ENCODE measurements at places on chromosomes 5 and 9.

DNA sequence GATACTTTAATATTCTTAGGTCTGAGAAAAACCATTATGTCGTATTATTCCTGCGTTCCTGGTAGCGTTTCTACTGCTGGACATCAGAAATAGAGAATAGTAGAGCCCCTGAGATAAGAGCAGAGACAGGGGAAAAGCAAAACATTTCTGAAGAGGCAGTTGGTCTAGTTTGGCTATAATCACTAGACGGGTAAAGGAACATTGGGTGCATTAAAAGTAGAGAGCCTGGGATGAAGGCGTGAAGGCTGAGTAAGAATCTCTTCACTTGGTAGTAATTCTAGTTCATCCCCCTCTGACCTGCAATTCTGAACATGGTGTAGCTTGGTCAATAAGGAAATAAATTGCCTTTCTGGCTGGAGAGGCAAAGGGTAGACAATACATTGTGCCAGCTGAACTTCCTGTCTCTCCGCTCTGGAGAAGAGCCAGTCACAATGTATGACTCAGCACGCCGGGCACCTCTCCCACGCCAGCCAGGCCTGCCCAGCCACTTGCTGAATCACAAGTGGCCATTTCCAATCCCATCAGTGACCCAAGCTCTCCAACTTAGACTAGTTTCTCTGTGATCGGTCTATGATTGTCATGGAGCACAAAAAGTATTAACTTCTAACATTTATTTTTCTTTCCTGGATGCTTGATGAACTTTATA, 75.4 kb downstream of the STK32A start:
- peak; percentile 20 for DNase-seq

DNA sequence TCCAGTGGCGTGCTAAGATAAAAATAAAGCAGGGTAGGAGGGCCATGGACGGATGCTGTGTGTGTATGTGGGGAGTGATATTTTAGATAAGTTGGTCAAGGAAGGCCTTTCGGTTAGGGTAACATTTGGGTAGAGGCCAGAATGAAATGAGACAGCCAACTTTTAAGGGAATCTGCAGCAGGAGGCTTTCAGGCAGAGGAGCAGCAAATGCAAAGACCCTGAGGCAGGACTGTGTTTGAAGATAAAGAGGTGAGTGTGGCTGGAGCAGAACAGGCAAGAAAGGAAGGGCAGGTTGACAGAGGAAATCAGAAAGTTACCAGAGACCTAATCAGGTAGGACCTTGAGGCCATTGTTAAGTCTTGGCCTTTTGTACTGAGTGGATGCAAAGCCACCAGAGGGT, 106.2 kb downstream of the MAST4 start:
- no peak for DNase-seq

DNA sequence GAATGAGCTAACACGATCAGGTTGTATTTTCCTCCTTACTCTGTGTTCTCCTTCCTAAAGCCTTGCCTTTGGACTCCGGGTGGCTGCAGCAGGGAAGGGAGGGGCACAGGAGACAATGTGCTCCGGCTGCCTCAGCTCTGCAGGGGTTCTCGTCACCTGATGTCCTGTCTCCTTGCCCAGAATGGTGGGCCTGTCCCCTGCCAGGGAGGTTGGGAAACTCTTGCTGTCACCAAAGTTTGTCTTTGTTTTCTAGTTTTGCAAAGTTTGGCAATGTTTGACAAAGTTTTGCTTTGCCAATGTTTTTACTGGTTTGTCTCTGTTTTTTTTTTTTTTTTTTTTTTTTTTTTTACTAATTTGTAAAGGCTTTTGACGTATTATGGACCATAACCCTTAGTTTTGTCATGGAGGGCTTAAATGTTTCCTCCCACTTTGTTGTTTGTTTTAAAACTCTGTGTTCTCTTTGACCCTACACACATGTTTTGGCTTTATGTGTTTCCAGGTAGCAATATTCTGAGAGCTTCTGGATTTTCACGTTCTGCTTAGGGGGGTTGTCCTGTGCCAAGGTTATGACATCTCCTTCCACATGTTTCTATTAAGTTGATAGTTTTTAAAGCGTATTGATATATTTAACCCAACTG, 49.3 kb downstream of the GADD45G start:
- DNase-seq = no peak

DNA sequence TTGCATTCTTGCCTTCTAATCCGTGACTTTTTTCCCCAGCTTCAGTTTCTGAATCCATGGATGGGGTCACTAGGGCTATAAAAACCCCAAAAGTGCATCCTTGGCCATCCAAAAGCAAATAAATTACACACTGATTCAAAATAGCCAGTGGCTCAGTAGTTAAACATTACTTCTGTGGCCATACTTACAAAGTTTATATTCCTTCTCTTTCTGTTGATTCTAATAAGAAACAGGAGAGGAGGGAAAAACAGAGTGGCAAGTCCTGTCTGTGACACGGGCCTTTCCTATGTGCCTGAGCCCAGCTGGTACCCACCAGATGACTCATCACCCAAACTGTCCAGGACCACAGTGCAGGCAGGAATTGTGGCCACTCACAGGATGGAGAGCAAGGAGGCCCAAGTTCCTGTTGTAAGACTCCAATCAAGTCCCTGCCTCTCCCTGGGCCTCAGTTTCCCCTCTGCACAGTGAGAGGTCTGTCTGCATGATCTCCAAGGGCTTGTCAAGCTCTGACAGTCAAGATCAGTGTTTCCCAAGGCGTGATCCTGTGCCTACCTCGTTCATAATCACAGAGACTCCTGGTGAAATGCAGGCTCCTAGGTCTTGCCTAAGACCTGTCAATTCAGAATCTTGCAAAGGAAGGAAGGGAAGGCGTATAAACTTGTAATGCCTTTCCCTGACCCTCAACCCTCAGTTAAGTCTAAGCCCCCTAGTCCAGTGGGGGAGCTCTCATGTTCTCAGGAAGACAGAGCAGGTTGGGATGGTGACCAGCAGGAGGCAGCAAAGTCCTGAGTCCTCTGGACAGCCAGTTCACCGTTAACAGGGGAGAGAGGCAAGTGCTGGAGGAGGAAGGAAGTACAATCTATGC, 29.5 kb downstream of the TNIP1 start:
- peak; percentile 76 for DNase-seq

- no peak for DNase-seq
These were observed 113.3 kb upstream of the CCDC152 start for GRCh38 chr5:42643360-42643759.

DNA sequence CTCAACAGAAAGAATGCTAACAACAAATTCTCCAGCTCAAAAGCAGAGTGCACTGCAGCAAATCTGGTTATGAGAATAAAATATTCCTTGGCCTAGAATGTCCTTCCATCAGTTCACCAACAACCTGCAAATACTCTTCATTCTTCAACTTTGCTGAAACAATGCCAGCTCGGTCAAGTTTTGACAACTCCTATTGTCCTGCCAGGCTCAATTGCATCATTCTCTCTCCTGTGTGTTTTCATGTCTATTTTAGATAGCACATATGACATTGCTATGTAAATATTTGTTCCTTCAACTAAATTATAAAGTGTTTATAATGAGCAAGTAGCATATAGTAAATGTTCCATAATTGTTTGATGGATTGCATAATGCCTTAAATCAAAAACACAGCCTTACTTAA, 463.8 kb downstream of the TLE1 start:
- no peak for DNase-seq

GRCh38 chr5:179885491-179886090, 22.1 kb downstream of the TBC1D9B start:
- DNase-seq = no peak

GRCh38 chr9:88691811-88692210, 156.8 kb downstream of the NXNL2 start:
- no peak for DNase-seq

GRCh38 chr9:2964470-2964869, 120.6 kb upstream of the PUM3 start:
- peak; percentile 35 for DNase-seq

- no peak for DNase-seq
These were observed 52.4 kb downstream of the FBXW11 start for GRCh38 chr5:171953860-171954701.

- no peak for DNase-seq
These were observed 204.9 kb upstream of the NREP start for GRCh38 chr5:111961862-111962261.

DNA sequence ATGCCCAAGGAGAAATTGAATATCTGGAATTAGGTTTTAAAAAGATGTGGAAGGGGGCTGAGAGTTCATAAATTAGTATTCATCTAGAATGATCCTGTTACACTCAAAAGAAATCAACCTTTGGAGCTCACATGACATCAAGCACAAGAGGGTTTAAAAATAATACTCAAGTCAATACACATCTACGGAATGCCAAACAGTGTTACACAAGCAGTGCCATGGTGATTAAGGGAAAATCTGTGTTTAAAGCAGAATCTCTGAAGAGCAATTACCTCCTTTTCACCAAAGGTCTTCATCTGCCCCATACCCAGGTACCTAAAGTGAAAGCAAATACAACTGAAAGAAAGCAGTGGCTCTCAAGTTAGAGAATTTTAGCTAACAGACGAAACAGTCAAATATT, 261.6 kb downstream of the NFIB start:
- no peak for DNase-seq

DNA sequence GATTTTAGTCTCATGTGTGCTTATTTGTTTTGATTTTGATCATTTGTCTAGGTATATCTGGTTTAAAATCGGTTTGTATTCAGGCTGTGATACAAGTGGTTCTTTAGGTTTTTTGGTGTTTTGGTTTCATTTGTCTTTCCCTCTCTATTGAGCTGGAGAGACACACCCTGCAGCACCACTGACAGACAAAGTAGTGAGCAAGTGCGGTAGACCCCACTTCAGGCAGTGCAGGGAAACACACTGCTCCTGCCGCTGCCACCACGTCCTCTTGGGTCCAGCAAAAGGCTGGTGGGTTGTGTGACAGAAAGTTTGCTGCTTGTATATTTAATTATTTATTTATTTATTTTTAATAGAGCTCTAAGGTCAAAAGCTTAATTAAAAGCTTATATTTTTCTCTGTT, 801.0 kb downstream of the NR2F1-AS1 start:
- DNase-seq = no peak

DNA sequence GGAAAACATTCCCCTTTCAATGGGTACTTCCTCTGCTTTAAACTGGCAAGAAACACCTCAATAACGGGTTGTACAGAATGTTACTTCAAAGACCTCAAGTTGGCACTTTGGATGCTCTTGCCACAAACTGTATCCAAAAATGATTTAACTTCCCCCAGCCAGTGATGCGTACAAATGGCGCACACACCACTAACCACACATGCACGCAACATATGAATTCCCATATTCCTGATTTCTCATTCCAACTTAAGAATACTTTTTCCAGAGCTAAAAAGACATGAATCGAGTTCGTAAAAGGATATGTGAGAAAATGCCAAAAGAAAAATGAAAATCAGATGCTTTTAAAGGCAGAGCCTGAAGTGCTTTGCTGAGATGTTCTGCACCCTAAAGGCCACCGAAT, 388.0 kb upstream of the PIK3R1 start:
- DNase-seq = no peak

GRCh38 chr5:111829701-111830100, 72.7 kb upstream of the NREP start:
- DNase-seq = no peak

Data from brain (organoid and tissue), 16 donors.